ENCODE measurements at places on chromosomes 6 and 20.

GRCh38 chr20:32461836-32462600 lies 103.9 kb downstream of the ASXL1 start:
- no peak for DNase-seq

DNA sequence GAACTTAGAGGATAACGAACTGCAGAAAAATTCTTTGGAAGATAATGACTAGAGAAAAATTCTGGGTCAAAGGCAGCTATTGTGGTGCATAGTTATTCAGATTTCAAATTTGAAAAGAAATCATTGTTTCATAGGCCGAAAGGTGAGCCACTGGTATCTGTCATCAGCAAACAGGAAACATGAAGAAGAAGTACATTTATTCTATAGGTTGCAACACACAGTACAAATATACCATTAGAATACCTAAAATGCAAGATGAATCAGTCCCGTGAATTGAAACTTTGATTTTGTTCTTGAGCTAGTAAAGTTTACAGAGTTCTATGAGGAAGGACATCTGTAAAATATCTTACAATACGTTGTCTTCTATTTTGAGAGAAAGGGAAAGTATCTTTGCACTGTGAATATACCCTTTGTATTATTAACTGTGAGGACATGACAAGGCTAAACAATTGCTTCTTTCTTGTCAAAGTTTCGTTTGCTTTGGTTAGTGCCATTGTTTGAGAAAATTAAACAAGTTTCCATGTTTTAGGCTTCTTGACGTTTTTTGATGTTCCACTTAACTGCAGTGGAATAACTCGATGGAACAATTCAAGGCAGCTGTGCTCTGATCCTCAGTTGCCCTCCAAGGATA lies 84.7 kb downstream of the HDGFL1 start:
- no peak for DNase-seq

DNA sequence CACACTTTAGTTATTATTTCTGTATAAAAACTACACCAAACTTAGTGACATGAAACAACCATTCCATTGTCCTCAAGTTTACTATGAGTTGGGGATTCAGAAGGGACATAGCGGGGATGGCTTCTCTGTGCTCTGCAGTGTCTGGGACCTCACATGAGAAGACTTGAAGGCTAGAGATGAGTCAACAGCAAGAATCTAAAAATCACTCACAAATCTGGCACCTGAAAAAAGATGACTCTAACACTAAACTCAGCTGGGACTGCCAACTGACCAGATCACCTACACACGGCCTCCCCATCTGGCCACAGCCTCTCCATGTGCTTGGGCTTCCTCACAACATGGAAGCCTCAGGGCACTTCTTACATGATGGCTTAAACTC lies 63.0 kb upstream of the EYA2 start:
- no peak for DNase-seq

GRCh38 chr6:21341910-21342309 lies 251.6 kb upstream of the SOX4 start:
- no peak for DNase-seq

DNA sequence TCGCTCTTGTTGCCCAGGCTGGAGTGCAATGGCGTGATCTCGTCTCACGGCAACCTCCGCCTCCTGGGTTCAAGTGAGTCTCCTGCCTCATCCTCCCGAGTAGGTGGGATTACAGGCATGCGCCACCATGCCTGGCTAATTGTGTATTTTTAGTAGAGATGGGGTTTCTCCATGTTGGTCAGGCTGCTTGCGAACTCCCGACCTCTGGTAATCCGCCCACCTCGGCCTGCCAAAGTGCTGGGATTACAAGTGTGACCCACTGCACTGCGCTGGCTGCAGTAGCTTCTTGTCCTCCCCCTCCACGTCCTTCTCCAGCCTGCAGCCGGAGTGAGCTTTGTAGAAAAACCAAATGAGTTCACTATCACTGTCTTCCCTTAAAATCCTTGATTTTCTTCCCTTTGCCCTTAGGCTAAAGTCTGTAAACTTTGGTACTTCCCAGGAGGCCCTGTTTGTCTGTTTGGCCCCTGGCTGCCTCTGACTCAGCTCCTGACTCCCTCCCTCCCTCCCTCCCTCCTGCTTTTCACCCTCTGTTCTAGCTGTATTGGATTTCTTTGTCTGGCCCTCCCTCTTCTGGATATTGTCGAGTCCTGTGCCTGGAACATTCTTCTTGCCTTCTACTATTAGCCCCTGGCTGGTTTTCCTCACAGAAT lies 12.9 kb downstream of the PARD6B start:
- peak; percentile 75 for DNase-seq

DNA sequence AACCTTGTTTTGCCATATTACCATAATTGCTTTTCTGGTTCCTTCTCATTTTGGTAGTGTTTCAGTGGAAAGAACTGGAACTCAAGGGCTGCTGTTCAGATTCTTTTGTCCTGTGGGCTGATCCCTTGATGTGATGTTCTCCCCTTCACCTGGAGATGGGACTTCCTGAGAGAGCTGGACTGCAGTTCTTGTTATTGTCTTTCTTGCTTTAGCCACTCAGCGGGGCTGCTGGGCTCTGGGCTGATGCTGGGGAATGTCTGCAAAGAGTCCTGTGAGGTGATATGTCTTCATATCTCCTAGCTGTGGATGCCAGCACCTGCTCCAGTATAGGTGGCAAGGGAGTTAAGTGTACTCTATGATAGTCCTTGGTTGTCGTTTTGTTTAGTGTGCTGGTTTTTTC lies 79.0 kb downstream of the BCKDHB start:
- DNase-seq, result no peak

Data from BE2C (cell line).